Iris pigment epithelial cell (primary cell): ENCODE measurements at places on chromosomes 3 and 15.
A peak's percentile ranks its signal among the peaks of the same experiment; 100 is the strongest.

GRCh38 chr3:155302481-155302880 lies 9.0 kb upstream of the STRIT1 start:
- DNase-seq = peak; percentile 86

DNA sequence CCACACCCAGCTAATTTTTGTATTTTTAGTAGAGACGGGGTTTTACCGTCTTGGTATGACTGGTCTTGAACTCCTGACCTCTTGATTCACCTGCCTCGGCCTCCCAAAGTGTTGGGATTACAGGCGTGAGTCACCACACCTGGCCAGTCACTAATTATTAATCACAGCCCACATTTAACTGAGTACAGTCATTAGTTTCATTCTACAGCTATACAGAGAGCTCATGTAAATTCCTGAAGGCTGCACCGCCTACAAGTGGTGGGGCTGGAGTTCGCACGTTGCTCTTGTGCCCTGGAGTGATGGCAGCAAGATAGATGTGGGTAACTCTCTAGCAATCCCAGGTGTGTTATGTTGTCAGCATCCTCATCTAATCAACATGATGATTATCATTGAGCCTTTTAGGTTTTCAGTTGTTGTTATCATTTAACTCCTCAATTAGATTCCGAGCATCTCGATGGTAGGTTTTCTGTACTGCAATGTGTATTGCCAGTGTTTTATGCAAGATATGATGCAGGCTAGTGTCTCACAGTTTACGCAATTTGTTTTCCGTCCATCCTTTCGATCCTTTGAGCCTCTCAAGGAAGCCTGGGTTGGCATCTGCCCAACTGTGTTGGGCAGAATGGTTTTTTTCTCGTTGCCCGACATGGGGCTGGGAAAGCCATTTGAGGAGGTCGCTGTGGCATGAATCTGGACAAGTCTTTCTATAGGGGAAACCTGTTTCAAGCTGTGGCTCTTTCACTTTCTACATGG lies 216.3 kb downstream of the LPP start:
- no peak for DNase-seq

- peak; percentile 98 for DNase-seq
Observed at GRCh38 chr15:60972301-60972700, 256.8 kb downstream of the RORA start.

- DNase-seq = peak; percentile 70
Observed at GRCh38 chr3:133040696-133041523, 2.7 kb downstream of the TMEM108 start.
